ENCODE measurements at places on chromosomes 12 and 14.

DNA sequence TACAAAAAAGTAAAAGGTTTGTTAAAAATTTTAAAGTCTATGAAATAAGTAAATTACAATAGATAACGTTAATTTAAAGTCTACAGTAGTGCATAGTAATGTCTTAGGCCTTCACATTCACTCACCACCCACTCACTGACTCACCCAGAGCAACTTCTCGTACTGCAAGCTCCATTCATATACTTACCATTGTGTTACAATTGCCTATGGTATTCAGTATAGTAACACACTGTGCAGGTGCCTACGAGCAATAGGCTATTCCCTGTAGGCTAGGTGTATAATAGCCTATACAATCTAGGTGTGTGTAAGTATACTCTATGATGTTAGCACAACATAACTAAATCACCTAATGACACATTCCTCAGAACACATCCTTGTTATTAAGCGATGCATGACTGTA lies 435.3 kb upstream of the TMTC1 start:
- no peak for DNase-seq

GRCh38 chr12:104073699-104074098 lies 9.4 kb downstream of the HCFC2 start:
- DNase-seq, result no peak

DNA sequence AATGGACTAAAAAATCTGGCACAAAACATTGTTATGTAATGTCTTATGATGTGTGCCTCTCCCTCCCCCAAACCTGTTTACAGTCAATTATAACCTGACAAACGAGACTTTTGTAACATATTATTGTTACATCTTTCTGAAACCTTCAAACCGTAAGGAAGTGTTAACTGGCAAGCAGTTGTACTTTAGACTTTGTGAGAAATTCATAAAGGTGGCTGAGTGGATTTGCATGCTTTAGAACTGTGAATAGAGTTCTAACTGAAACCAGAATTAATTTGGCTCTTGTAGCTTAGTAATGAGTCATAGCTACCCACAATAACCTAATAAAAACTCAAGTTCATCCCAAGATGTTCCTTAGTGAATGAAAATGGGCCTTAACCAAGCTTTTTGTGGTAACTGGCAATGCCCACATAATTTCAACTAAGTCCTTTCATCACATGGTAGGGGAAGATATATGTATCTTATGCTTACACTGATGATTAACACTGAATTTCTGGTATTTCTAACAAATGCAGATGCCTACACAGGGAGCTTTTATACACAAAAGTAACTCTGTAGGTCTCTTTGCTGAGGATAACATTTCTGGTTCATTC lies 29.7 kb downstream of the RAD9B start:
- no peak for DNase-seq

DNA sequence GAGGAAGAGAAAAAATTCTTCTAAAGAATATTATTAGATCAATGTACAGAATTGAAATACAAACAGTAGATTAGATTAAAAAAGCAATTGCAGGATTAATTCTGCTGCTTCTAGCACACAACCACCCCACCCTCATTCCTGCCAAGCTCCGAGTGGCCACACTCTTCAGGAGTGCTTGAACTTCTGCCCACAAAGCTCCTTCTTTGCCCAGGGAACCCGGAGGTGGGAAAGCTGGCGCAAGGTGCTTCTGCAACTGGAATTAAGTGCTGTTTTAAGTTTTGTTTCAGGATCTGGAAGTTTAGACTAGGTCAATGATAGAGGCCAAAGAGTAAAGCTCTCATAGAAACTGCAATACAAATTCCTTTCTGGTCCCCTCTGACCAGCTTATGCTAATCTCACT lies 94.1 kb upstream of the BMP4 start:
- DNase-seq, result no peak
